ENCODE measurements at places on chromosomes 2 and 18.

DNA sequence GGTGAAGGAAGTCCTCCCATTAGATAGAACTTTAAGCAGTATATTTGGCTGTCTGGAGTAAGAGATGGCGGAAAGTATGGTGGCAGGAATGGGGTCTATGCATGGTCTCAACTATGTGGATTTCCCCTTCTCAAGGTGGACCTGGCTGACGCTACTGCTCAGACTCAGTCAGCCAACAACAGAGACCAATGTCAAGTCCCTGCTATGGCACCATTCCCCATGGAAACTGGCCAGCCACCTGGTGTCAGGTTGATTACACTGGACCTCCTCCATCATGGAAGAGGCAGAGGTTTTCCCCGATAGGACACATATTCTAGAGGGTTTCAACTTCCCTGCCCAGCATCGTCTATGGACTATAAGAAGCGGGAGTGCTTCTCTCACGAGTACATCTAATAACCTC, 8.6 kb upstream of the FAHD2A start:
- no peak for DNase-seq

- no peak for DNase-seq
Observed at GRCh38 chr18:23300231-23300805, 152.8 kb upstream of the RIOK3 start.

- DNase-seq: no peak
Observed at GRCh38 chr2:172305066-172305465, 122.3 kb upstream of the ITGA6 start.

DNA sequence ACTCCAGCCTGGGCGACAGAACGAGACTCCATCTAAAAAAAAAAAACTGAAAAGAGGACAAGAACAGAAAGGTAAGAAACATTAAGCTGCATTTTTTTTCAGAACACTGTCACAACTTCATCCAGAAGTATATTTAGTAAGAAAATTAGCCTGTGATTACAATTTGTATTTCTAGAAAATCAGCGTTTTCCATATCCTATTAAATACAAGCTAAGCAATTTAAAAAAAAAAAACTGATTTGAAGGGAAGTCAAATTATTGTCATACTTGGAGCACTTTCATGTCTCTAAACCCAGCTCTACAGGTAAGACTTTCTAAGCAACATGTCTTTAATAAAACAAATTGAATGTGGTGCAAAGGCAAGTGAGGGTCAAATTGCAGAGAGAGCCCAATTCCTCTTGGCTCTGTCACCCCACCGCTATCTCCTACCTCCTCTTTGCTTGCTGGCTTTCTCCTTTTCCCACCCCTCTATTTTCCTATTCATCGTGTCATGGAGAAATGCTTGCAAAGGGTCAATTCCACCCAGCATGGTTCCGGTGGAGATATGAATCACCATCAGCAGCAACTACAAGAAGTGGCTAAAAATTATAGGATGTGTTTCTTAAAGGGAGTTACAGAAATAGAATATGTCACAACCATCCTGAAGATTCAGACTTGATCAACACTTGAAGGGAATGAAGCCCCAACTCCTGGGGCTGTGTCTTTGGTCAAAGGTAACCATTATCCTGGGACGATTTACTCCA, 68.4 kb upstream of the BCL11A start:
- no peak for DNase-seq

DNA sequence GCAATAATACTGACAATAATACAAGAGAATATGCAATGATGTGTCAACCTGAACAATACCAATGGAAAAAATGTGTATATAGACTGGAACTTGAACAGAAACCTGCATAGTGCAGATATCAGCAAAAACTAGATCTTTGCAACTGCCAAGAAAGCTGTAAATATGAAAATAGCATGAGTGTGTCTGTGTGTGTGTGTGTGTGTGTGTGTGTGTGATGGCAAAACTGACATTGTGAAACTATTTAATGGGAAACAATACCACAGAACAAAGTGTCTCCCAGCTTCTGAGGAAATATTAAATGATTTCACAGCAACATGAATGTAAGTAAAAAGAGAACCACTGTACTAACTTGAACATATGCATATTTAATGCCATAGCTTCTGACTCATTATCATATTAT, 558.2 kb upstream of the LINC00305 start:
- DNase-seq: no peak

DNA sequence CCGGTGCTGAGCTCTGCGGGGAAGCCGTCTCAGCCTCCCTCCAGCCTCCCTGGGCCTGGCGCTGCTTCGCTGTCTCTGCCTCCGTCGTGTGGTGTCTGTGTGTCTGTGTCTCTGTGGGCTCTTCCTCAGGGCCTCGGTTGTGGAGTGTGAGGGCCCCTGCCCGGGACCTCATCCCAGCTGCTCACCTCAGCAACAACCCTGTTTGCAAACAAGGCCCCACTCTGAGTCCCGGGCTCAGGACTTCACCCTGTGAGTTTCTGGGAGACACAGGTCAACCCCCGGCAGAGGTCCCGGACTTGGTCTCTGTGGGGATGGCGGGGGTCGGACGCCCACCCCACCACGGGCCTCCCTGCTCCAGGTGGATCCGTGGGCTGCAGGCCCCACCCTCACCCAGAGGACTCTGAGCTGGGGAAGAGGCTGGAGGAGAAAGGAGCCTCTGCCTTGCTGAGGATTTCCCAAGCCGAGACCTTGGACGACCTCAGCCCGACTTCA, 127.4 kb upstream of the CTDP1 start:
- DNase-seq: no peak

DNA sequence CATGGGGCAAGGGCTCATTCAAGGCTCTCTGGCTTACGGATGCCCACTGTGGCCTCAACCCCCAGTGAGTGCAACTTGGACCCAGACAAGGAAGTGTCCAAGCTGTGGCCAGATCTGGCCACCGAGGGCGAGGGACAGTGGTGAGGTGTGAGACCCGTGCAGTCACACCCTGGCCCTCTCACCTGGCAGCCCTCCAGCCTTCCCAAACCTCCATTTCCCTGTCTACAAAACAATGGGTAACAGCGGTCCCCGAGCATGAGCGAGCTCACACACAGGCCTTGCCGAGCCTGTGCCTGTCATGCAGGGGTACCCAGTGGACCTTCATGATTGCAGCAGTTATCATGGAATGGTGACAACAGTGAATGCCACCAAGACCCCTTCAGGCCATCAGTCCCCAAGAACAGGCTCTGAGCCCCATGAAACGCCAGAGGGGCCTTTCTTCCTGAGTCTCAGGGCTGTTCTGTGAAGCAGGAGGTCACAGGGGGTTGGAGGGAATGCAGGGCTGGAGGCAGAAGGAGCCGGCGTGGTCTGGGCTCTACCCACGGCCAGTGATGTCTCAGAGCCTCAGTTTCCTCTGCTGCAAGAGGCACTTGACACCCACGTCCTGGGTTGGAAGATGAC, 49.8 kb downstream of the RAMP1 start:
- DNase-seq: no peak

GRCh38 chr18:37869051-37869450, 303.5 kb upstream of the CELF4 start:
- no peak for DNase-seq

GRCh38 chr2:84442888-84443287, 16.2 kb downstream of the SUCLG1 start:
- no peak for DNase-seq

GRCh38 chr2:112836163-112836560, 417 bp downstream of the IL1B start:
- DNase-seq: no peak

- DNase-seq: no peak
Observed at GRCh38 chr18:48100165-48100575, 169.7 kb upstream of the SMAD2 start.

DNA sequence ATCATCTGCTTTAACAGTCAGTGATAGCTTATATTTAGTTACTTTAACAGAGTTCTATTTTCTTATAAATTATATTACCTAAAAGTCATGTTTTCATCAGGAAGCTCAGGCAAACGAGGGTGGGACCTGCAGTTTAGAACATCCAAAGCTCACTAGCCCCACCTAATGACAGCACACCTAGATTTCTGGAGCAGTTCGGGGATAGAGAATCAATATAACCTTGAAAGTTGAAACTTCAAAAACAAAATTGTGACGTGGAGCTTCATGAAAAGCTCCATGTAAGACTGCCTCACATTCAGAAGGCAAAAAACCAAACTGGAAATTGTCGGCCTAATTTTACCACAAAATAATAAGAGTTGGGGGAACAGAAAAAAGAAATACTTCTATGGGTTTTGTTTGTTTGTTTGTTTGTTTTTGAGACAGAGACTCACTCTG, 185.9 kb upstream of the CCDC150 start:
- no peak for DNase-seq

DNA sequence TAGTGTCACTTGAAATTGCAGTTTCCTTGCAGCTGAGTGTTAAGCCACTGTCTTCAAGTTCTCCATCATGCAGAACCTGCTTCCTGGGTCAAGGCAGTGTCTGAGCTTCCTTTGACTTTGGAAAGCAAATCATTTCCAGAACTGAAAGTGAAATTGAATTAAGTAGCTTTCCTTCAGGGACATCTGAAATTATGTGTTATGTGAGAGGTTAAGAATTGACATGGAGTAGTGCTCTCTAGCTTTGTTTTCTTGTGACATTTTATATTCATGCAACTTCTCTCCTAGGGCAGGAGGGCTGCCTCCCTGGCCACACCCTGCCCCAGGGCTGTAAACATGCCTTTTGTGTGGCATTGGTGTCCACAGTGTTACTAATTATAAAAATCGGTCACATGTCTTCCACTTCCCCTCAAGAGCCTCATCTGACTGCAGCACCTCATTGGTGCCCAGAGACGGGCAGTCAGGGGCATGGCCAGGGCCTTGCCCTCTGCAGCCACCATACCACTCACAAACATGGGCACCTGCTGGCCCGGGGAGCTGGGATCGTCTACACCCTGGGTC, 14.4 kb downstream of the RAB12 start:
- DNase-seq: no peak

GRCh38 chr2:160169988-160170387, 30.1 kb downstream of the ITGB6 start:
- DNase-seq: no peak

DNA sequence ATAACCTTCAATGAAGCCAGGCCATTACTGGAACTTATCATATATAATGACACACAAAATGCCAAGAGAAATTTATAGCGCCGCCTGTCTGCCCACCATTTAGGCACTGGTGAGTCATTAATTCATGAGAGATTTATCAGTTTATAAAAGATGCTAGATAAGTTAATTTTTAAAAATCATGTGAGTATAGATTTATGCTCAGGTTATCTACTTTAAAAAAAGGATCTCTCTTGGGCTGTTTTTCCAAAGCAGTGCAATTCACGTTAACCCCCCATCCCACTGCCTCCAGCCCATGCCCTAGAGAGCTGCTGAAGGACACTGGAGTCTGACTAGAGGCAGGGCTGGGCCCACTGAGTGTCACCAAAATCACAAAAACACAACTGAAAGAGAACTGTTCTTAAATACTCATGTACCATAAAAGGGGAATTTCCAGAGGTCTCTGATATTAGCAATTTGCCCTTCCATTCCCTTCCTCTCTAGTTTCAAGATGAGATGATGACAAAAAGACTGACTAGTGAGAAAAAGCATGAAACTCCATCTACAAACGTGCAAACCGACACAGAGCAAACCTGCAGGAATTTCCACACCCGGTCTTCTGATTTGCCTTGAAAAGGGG, 160.8 kb downstream of the BCL2 start:
- no peak for DNase-seq

DNA sequence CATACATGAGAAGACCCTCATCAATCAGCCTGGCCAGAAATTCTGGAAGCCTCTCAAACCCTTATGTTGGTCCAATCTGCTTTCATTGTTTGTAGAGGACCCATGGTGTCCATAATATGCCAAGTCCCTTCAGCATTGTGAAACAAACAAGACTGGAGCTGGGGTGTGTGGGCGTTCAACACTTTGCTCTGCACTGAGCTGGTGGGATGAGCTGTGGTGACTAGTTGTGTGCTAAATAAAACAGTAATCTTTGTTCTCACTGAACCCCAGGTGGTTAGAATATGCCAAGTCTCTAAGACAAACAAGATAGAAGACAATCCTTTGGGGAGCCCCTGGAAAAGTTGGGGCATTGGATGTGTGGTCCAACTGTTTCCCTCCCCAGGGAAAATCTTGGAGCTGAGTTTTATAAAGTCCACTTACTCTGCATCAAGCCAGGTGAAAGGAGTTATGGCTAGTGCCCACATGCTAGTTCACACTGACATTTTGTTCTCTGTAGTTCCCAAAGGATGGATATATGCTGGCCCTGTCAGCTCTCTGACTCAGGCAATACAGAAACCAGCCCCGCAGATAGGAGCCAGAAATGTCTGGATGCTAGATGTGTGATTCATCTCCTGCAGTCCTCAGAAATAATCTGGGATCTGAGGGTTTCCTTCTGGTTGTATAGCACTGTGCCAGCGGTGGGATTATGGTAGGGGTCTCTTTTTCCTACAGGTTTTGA, 260.2 kb downstream of the TMX3 start:
- no peak for DNase-seq

DNA sequence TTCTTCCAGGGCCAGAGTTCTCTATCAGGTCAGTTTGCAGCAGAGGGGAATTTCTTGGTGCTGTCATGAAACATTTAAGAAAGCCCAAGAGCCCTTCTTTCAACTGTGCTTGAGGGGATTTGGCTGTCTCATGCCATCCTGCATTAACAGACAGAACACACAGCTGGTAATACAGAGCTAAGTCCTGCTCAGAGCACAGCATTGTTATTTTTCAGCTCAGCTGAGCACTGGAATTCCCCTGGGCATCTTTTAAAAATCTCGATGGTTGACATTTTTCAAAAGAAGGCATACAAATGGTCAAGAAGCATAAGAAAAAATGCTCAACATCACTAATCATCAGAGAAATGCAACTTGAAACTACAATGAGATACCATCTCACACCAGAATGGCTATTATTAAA, 14.9 kb upstream of the IL1R2 start:
- no peak for DNase-seq

- no peak for DNase-seq
Observed at GRCh38 chr2:95099910-95100309, 21.7 kb downstream of the MRPS5 start.

DNA sequence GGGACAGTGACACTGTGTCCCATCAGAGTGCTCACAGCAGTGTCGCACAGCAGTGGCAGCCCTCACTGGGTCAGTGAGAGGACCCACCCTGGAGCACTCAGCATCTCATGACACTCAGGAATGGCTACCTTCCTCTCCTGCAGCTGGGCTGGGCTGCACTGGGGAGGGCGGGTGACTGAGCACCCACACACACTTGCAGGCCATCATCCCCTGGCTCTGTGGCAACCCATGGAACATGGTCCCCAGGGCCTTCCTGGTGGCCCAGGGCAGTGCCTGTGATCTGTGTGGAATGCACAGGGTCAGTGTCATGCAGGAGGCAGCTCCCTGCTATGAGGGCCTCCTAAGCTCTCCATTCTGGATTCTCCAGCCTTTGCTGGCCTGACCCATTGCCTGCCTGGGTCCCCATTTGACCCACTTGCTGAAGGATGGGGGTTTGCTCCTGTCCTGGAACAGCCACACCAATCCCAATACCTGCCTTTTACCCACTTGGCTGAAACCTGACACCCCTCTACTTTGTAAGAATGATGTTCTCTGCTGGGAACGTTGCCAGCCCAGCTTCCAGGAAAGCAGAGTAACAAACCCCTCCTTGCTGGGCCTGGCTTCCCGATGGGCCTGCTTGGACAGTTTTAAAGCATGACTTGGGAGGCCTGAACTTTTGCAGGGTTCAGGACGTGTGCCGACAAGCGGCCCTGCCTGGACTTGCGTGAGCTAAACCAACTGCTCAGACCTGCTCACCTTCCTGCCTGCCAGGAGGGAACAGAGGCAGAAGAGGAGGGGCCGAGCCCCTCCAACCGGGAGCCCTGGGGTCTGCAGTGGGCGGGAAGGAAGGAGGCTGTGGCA, 13.7 kb downstream of the HS6ST1 start:
- no peak for DNase-seq

- no peak for DNase-seq
Observed at GRCh38 chr2:23905155-23905554, 21.8 kb downstream of the ATAD2B start.
